Left lung (tissue), 14 donors: ENCODE measurements at places on chromosomes 6 and 20. TPM values are rescaled to one million over a fixed set of nuclear protein-coding genes. Genes with fewer than 3 reads are reported as not detected.

PRKN gene
- polyA plus RNA-seq: 2.7 TPM

LZTS3 gene
- 8.8 TPM for polyA plus RNA-seq

LINC00237 gene
- not detected for polyA plus RNA-seq

DNA sequence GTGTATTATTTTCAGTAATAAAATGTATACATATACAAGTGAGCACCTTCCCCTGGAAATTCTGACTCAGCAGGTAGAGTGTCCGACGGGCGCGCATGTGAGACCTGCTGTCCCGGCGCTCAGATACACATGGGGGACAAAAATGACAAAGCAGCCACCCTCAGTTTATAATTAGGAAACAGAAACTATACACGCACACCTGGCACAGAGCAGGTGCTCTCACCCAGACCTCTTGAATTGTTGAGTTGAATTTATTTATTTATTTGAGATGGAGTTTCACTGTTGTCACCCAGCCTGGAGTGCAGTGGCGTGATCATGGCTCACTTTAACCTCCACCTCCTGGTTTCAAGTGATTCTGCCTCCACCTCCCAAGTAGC lies 180.4 kb downstream of the ZDHHC14 start:
- no peak overlapping the region for H3K4me3 ChIP-seq
- H3K4me1 ChIP-seq: no peaks in the 10 kb centered on the region
- H3K27ac ChIP-seq: no peak overlapping the region
- H3K27me3 ChIP-seq: no peaks in the 10 kb centered on the region

DNA sequence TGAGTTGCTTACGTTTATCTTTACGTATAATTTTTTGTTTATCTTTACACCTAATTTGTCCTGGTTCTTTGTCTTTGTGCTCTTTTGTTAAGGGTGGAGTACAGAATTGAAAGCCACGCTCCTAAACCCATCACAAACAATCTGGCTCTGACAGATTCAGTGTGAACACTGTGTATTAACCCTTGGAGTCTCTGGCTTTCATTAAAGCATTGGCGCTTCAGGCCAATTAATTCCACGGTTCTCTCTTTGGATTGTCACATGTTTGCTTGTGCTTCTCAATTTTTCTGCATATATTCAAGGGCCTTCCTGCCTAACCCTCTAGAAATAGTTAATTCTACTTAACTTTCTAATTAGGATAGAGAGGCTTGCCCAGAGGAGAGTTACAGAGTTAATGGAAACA lies 38.6 kb downstream of the NKX2-4 start:
- H3K4me1 ChIP-seq: peaks cover 6% of the 10 kb centered on the region
- peaks cover 78% of the 10 kb centered on the region for H3K36me3 ChIP-seq
- H3K27me3 ChIP-seq: no peaks in the 10 kb centered on the region
- no peak for DNase-seq
- H3K27ac ChIP-seq: no peak overlapping the region

- H3K4me1 ChIP-seq: peaks cover 12% of the 10 kb centered on the region
- H3K27ac ChIP-seq: peak overlapping the region; percentile 14
- no peak overlapping the region for H3K4me3 ChIP-seq
- no peaks in the 10 kb centered on the region for H3K36me3 ChIP-seq
Observed at GRCh38 chr6:142377497-142377848, 75.7 kb downstream of the ADGRG6 start.

GRCh38 chr20:38812709-38813573 lies 7.4 kb downstream of the PPP1R16B start:
- H3K36me3 ChIP-seq: no peaks in the 10 kb centered on the region
- H3K27me3 ChIP-seq: no peaks in the 10 kb centered on the region
- no peak overlapping the region for H3K4me3 ChIP-seq

- no peak overlapping the region for H3K4me3 ChIP-seq
- peaks cover 55% of the 10 kb centered on the region for H3K4me1 ChIP-seq
- H3K27me3 ChIP-seq: no peaks in the 10 kb centered on the region
- no peak for DNase-seq
Observed at GRCh38 chr20:1618479-1618878, 1.3 kb downstream of the SIRPB1 start.
